Fibroblast of the conjunctiva (primary cell): ENCODE measurements at places on chromosomes 4 and X.
A peak's percentile ranks its signal among the peaks of the same experiment; 100 is the strongest.

DNA sequence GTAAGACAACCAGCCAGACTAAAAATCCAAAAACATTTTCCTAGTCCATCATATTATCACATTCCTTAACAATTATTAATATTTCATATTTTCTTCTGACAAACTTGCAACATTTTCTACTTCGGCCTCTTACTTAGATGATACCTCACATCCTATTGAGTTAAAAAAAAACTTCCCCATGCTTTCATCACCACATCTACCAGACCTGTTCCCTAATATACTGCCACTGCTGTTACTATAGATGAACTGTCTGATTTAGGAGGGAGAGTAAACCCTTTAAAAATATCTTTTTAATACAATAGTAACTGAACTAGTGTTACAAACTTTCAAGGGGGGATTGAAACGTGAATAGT, 1.5 kb downstream of the FAM200B start:
- no peak for DNase-seq

DNA sequence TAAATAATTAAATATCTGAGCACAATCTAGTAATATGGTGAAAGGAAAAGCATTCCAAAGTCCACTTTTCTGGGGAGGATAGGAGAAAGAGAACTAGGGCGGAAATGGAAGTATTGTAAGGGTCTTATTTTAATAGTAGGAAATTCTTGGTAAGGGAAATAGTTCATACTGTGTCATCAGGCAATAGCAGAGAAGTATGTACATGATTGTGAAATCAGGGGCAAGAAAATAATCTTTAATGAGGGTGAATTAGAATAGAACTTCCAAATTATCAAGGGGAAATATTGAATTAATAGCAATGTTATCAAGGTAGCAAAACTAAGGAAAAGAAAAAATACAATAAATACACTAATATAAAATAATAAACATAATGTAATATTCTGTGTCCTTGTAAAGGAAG, 14.8 kb downstream of the GIMD1 start:
- no peak for DNase-seq

DNA sequence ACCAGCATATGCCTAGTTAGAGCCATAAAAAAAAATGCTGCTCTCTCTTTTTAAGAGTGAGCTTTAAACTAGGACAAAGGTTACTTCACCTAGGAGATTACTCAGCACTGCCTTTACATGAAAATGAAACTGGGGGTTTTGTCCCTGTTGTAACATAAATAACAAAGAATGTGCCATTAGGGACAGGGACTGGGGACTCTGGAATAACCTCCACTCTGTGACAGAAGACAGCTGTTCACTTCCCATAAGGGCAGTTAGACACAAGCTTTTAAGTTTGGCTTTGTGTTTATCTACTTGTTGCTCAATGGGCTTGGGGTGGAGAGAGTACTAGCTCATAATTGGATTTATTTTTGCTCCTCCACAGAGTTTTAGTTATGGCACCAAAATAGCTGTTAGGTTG, 11.9 kb downstream of the ENPEP start:
- no peak for DNase-seq

DNA sequence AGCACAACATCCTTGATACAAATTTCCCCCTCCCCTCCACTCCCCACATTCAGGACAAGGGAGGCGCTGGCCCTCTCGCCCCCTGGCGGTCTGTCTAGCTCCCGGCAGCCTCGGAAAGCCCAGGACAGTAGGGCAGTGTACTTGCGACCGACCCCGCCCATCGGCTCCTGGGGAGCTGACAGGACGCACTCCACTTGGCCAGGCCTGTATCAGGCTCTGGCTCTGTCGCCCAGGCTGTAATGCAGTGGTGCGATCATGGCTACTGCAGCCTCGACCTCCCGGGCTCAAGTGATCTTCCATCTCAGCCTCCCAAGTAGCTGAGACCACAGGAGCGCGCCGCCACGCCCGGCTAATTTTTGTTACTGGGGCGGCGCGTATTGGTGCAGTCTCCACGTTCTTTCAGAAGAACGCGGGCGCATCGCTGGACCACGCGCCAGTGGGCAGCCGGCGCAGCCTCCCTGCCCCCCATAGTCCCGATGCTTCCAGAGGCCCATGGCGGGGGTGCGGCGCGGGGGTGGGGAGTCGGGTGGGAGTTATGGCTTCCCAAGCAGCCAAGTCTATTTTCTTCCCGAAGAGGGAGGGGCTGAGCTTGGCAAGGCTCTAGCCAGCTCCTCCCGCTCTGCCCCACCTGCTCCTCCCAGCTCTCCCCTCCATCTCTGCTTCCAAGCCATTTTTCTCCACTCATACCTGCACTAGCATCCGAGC, 7.8 kb upstream of the AKAP14 start:
- DNase-seq = peak; percentile 28

- DNase-seq = no peak
Measured at GRCh38 chrX:129495900-129496299, 27.4 kb downstream of the SMARCA1 start.

GRCh38 chr4:112517067-112517634, 1.2 kb upstream of the NEUROG2 start:
- DNase-seq = no peak

GRCh38 chr4:105215609-105216313, 69.1 kb downstream of the TET2 start:
- no peak for DNase-seq

DNA sequence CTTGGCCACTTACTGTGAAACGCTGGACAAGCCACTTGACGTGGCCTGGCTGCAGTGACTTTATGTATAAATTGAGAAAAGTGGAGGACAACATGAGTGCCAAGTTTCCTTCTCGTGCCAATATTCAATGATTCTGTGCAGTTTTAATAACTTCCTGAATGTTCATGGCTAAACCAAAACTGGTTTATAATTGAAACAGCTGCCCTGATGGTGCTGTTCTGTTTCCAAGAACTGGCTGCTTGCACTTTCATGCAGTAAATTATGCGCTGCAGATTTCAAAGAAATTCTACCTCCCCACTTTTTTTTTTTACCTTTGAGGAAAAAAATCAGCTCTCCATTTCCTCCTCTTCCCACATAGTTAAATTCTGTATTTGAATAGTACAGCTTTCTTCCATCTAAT, 205.2 kb upstream of the CASK start:
- DNase-seq = no peak

- DNase-seq = no peak
Measured at GRCh38 chr4:6768539-6768905, 14.0 kb upstream of the KIAA0232 start.

DNA sequence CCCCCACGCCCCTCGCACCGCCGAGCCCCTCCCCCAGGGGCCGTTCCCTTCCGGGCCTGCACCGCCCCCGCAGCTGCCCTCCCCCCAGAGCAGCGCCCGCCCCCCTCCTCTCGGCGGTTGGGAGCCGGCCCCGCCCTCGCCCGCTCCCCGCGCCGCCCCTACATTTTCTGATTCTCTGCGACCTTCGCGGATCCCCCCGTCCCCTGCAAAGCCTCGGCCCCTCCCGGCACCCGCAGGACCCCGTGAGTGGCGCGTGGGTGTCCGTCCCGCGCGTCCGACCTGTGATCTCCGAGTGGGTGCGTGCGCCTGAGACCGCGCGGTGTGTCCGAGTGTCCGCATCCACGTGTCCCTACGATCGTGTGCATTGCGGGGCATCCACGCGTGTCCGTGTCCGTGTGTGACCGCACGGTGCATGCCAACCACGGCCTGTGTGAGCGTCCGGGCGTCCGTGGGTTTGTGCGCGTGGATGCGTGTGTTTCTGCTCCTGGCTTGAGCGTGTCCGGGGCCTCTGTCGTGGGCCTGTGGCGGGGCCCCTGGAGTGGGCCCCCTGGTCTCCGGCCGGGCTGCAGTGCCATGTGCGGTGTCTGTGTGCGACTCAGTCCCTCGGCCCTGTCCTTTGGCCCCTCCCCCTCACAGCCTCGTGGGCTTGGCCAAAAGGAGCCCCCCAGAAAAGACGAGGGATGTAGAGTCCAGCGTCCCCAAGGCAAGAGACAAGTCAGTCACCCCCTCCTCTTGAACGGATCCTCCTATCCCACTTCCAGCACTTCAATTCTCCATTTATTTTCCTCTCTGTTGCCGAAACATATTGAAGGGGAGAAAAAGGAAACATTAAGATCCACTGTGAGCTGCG, 8.8 kb upstream of the NKX1-1 start:
- no peak for DNase-seq

GRCh38 chr4:12965334-12965733, 518.8 kb downstream of the RAB28 start:
- no peak for DNase-seq

DNA sequence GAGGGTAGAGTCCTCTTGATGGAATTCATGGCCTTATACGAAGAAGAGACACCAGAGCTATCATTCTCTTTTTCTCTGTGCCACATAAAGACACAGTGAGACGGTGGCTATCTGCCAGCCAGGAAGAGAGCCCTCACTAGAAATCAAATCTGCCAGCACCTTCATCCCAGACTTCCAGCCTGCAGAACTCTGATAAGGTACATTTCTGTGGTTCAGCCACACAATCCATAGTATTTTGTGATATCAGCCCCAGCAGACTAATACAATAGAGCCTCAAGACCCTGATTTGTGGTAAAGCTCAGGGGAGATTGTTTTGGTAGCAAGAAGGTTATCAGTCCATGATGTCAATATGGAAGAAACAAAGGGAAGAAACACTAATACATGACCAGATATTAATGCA, 1213.2 kb downstream of the NLGN4X start:
- DNase-seq = no peak

DNA sequence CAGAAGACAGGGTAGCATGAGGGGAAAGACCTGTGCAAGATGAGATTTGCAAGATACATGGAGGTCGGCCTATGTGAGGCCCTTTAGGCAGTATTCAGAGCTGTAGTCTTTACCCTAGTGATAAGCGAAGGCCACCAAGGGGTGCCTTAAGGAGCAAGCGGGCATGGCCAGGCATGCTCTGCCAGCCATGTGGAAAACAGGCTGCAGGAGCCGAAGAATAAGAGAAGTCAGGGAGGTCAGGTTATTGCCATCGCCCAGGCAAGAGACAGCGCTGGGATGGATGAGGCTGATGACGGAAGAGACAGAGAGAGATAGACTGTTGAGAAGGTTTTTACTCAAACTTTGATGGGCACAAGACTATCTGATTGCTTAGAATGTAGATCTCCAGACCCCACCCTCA, 7.0 kb upstream of the FATE1 start:
- no peak for DNase-seq

DNA sequence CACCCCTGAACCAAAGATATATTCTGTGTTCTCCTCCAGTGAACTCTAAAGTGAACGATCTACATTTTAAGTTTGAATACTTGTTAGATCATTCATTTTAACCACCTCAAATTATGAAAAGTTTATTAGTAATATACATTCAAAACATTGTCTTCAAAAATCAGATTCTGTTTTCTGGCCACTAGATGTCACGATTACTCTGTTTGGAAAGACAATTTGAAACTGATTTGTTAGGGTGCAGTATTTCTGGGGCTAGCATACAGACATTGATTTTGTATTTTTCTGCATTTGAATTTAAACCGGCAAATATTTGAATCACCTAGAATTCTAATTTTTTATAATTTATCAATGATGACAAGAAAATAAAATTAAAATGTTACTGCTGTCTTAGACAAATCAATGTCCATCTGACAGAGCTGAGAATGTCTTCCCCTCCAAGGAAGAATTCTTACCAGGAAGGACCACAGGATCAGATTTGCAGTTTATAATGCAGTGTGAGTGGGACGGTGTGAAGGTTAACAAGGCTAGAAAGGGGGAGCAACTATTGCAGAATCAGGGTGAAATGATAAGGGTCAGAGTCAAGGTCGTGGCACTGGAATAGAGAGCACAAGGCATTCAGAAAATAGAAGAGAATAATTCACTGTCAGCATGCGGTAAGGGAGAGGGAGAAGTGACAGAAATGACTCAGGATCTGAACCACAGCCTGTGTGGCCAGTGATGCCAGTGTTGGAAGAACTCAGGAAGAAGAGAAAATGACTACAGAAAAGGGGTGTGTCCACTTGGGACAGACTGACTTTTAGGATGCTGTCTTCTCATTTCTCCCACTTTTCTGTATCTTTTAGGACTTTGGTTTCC, 91.6 kb downstream of the ANXA10 start:
- DNase-seq = peak; percentile 21

GRCh38 chrX:148960060-148960459, 459.6 kb downstream of the AFF2 start:
- no peak for DNase-seq

GRCh38 chr4:169420291-169420690, 149.5 kb upstream of the SH3RF1 start:
- DNase-seq = no peak

- no peak for DNase-seq
Measured at GRCh38 chr4:89519771-89520320, 212.2 kb upstream of the GPRIN3 start.

GRCh38 chrX:107014936-107015335, 14.9 kb upstream of the MORC4 start:
- DNase-seq = peak; percentile 13

GRCh38 chrX:108275732-108276131, 162.5 kb downstream of the COL4A6 start:
- no peak for DNase-seq

GRCh38 chr4:14916554-14917297, 85.6 kb upstream of the CPEB2 start:
- no peak for DNase-seq

GRCh38 chrX:115038406-115038805, 21.0 kb upstream of the IL13RA2 start:
- DNase-seq = no peak

GRCh38 chrX:43978226-43978625, 5.0 kb upstream of the NDP start:
- no peak for DNase-seq

DNA sequence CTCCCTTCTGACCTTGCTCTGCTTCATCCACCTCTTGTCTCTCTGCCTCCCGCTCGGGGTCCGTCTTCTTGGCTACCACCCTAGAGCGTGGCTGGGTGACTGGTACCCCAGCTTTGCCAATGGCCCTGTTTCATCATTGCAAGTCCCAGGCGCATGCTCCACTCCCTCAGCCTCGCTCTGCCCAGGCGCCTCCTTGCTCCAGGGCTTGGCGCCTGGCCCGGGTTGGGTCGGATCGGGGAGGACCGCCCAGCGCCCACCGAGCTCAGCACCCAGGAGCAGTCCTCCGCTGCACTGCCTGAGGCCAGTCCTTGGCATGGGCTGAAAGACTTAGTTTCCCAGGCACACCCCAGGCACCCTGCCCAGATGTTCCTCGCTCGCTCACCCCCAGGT, 577 bp downstream of the BGN start:
- DNase-seq = peak; percentile 57

GRCh38 chrX:106040861-106041260, 2.3 kb upstream of the SERPINA7 start:
- no peak for DNase-seq

- DNase-seq = no peak
Measured at GRCh38 chrX:936979-937769, 275.3 kb downstream of the CRLF2 start.

- DNase-seq = no peak
Measured at GRCh38 chr4:133584714-133585113, 435.6 kb downstream of the PCDH10 start.

- no peak for DNase-seq
Measured at GRCh38 chr4:186724058-186724863, 605 bp upstream of the FAT1 start.

GRCh38 chrX:41734530-41734929, 10.5 kb downstream of the GPR82 start:
- DNase-seq = no peak

DNA sequence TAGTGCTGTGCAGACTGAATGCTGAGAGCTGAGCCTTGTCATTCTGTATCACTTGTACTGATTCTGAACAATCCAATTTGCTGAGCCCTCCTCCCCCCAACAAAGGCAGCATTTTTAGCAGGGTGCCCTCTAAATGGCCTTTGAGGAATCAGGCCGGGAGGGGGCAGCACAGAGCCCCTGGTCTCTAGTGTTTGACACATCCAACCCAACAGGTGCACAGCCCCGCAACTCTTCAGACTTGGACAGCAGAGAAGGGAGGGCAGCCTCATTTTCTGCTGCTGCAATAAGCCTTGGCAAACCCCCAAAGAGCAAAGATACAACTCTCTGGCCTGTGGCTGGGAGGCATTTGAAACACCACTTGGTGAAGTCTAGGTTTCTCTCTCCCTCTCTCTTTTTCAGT, 3.4 kb downstream of the ATP1B4 start:
- no peak for DNase-seq
